ENCODE measurements at places on chromosomes 1 and 21.

DNA sequence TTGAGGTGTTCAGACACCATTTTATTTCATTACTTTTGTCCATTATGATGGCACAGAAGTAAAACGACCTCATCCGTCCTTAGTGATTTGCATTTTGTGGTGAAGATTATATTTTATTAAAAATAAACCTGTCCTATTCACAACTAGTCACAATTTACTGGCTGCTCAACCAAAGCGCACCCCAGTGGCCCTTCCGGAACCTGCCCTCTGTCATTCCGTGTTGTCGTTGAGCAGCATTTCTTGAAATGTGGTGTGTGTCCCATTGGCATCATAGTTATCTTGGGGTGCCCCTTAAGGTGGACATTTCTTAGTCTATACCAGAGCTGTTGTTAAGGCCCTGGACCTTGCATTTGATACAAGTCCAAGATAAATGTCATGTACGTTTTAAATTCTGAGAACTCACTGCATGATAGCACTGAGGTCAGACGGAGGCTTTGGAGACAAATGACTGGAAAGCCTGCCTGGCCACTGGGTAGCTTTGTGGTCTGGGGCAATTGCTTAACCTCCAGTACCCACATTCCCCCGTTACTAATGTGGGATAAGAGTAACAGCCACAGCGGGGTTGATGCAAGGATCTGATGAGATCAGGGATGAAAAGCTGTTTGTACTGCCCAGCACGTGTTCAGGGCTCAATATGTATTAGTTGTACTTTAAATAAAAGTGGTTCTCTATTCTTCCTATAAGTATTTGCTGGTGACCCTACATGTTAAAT is 36.2 kb downstream of the BACH1 start:
- DNase-seq, result peak; percentile 79

DNA sequence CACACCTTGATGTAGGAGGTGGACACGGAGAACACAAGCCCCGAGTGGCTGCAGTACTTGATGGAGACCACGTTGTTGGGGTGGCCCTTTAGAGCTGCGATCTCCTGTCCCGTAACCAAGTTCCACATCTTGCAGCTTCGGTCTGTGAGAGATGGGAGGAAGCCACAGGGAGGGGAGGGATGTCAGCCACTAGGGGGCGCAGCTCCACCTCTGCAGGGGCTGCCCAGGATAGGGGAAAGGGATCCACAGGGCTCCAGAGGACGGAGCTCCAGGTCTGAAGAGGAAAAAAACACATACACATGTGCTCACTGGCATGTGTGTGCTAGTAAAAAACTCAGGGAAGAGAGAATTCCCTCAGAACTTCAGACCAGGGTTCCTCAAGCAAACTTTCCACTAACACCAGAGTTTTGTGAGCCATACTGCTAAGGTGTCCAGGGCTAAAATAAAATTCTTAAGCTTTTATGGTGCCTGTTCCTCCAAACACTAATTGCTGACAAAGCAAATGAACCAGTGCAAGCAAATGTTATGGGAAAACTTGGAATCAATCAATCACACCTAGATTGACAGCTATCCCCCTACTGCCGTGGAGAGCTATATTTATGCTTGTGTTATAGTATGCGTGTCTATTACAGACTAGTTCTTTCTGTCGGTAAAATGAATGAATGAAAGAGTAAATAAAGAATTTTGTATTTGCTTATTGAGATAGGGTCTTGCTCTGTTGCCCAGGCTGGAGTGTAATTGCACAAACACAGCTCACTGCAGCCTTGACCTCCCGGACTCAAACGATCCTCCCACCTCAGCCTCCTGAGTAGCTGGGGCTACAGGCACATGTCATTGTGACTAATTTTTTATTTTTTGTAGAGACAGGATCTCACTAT is 43.7 kb downstream of the KIF21B start:
- DNase-seq, result no peak

GRCh38 chr1:67576474-67576873 is 108.5 kb upstream of the GADD45A start:
- no peak for DNase-seq

DNA sequence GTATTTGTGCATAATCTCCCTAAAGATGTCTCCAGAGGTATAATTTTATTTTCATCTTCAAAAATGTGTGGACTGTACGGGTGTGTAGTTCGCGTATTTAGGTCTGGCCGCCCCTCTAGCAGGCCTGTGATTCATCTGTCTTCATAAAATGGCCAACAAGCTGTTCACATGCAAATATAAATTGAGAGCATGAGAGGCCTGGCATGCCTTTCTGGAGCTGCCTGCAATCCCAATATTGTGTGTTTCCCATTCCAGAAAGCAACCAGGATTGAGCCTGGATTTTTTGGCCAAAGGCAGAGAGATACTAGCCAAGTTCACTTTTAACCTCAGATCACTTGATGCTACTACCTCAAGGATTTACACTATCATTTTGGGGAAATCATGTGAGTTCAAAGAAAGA is 197.2 kb downstream of the NFIA start:
- no peak for DNase-seq

Measured in NCI-H226 (cell line).